Cortex of kidney (tissue), 1 donor: ENCODE measurements at places on chromosomes 3 and 15.

GRCh38 chr3:13653631-13654279 is 104.8 kb downstream of the FBLN2 start:
- DNase-seq = no peak

DNA sequence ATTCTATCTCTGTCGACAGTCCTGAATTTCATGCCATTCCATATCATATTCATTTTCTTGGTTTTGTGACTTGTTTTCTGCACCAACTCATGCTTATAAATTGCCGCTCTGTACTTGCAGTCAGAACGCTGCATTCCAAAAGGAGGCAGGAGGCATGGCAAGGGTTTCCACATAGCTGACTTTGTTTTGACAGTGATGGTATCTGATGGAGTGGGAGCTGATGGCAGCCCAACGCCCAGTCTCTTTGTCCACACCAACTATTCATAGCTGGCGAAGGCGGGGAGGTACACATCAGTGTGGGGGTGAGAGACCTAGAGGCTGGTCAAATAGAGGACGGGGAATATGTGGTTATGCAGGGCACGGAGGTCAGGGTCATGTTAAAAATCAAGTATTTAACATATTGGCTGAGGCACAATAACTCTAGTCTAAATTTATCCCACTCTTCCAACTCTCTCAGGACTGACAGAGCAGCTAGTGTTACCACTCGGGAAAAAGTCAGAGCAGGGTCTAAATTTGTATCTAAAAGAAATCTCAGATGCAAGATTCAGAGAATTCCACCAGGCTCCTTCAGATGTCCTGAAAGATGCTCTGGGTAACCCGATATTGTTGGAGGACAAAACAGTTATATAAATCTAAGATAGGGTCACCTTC is 67.8 kb upstream of the ATP13A3 start:
- no peak for DNase-seq

DNA sequence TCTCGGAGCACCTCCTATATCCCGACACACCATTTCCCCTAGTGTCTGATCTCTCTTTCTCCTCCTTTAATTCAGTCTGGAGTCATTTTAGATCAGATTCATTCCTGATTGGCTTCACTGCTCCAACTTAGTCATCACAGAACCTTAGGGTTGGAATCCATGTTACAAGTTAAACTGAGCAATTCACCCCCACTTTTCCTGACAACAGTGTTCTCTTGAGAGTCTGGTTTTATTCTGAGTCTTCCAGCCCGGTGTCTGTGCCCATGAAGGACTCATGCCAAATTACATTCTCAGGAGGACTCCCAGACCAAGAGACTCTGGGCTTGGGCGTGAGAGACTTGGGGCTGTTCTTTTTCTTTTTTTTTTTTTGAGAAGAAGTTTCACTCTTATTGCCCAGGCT is 57.5 kb downstream of the LPP start:
- no peak for DNase-seq

DNA sequence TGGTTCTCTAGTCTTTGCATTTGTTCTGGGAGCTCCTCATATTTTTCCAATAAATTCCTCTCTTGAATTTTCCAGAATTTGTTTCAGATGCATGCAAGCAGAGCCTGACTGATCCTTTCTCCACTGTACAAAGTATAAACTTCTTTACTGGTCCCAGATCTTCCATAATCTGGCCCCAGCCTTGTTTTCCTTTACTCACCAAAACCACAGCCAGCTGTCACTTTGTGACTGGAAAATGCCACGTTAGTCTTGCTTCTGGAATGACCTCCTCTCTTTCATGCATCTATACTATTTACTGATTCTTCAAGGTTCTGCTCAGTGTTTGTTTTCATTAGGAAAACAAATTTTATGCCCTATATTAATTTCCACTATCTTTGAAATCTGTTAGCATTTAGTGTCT is 60.4 kb upstream of the SPPL2A start:
- DNase-seq = no peak

- DNase-seq = no peak
These were observed 26.4 kb upstream of the HGD start for GRCh38 chr3:120708408-120708807.

GRCh38 chr3:65342084-65342683 is 654.4 kb upstream of the ADAMTS9 start:
- no peak for DNase-seq

DNA sequence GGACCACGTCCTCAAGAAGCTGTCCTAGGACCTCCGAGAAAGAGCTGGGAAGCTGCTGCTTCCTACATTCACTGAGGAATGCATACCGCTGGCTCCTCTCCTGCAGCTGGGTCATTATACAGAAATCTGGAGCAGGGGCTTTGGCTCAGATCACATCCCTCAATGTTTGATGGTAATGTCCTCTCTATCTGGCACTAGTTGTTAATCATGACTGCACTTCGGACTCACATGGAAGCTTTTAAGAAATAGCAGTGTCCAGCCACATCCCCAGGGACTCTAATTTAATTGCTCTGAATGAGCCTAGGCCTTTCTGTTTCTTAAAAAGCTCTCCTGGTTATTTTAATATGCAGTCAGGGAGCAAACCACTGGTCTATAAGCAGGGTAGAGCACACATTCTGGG is 25.7 kb upstream of the MYRIP start:
- DNase-seq = no peak

DNA sequence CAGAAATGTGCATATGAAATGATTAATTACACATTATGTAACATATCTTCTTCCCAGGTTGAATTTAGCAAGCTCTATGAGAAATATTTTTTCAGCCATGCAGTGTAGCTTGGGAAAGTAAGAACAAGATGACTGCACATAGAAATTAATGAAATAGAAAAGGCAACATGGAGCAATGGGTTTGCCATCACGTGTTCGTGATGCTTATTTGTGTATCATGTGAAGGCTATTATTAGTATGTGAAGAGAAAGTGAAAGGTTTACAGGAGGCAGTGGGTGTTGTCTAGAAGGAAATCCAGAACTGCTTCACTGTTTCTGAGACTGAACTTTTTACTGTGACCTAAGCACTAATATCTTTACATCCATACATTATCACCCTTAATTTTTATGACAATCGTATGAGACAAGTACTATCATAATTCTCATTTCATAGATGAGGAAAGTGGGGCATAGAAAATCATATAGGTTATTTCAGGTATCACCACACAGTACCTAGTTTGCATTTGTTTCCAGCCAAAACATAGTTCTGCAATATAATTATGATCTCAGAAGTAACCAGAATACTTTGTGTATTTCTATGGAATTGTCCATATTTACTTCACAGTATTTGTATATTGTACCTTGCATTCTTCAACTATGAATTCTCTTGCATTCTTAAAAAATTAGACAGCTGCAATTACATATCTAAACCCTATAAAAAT is 14.9 kb downstream of the SERPINI1 start:
- DNase-seq = no peak

GRCh38 chr3:142318331-142318730 is 92.9 kb upstream of the GK5 start:
- DNase-seq = no peak

DNA sequence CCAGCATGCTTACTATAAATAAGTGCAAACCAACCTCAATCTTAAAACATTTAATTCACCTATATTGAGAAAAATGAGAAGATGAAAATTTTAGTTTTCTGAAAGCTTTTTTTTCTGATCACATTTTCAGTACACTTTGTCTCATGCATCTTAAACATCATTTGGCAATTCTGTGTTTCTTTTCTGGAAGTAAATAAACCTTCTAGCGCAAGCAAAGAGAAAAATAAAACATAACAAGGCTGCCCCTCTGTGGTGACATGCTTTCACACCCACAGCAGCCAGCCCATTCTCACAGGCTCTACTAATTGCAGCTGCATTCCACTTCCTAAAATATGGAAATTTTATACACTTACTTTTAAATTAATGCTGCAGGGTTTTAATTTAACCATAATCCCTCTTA is 90.1 kb downstream of the NEK10 start:
- DNase-seq = no peak

DNA sequence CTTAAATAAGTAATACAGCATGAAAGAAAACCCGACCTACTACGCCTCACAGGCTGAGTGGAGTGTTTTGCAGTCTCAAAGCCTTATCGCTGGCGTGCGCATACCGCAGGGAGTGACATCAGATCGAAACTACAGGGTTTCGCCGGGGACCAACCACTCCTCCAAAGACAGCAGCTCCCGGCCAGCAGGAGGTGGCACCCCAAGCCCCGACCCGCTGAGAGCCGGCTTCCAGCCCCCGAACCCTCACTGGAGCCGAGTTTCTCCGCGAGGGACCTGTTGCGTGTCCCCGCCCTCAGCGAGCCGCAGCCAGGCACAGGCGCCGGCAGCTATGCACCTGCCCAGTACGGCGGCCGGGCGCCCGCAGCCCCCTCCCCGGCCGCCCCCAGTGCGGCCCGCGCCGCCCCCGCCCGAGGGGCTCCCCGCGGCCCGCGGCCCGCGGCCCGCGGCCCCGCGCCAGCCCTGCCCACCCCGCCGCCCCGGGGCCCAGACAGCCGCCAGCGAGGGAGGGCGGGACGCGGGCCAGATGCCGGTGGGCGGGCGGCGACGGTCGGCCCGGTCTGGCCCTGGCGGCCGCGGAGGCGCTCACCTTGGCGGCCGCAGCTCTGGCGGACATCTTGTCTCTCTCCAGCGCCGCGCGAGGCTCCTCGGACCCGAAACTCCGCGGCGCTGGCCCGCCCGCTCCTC is 710 bp downstream of the TJP1 start:
- DNase-seq = no peak

- no peak for DNase-seq
These were observed 322.1 kb downstream of the WDR72 start for GRCh38 chr15:53437366-53437765.

GRCh38 chr15:39752991-39753390 is 29.6 kb downstream of the FSIP1 start:
- DNase-seq = no peak

- no peak for DNase-seq
These were observed 404.4 kb upstream of the PROK2 start for GRCh38 chr3:72189339-72189738.

DNA sequence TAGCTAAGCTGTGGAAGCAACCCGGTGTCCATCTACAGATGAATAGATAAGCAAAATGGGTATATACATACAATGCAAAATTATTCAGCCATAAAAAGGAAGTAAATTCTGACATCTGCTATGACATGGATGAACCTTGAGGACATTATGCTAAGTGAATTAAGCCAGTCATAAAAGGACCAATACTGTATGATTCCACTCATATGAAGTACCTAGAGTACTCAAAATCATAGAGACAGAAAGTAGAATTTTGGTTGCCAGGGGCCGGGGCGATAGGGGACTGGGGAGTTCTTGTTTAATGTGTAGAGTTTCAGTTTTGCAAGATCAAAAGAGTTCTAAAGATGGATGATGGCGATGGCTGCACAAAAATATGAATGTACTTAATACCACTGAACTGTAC is 10.3 kb downstream of the EID1 start:
- no peak for DNase-seq

DNA sequence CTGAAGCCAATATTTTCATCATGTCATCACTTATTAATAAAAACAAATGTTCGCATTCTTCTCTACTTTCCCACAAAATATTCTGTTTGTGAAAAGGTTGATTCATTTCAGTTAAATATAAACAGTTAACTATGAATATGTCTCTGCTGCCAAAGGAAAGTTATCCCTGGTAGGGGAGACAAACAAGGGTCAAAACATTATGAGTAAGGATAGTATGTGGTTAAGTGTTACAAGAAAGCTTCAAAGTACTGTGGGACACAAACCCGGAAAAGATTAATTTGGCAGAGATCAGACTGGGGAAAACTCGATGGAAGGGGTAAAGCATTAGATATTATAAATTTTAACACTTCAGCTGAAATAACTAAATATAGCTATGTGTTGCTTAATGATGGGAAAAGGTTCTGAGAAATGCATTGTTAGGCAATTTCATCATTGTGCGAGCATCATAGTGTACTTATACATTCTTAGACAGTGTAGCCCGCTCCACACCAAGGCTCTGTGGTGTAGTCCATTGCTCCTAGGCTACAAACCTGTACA is 436.5 kb upstream of the TBL1XR1 start:
- DNase-seq = no peak
